Iris pigment epithelial cell (primary cell): ENCODE measurements at places on chromosomes 16 and 17.

GRCh38 chr16:86073763-86074493, 175.0 kb downstream of the IRF8 start:
- DNase-seq, result no peak

DNA sequence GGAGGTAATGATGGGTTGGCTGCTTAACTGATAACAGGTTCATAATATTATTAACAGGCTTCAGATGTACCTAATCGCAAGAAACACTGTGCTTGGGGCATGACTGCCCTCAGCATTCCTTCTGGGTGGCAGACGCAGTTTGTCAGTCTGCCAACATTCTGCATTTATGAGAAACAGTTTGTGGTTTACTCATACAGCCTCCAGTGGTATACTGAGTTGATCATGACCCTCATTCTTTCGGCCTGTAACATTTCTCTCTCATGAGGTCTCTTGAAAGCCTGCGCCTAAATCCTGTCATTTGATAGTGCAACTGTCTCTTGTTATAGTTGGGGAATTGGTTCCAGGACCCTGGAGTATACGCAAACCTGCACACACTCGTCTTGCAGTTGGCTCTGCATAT, 4.9 kb upstream of the RUSF1 start:
- peak; percentile 67 for DNase-seq

DNA sequence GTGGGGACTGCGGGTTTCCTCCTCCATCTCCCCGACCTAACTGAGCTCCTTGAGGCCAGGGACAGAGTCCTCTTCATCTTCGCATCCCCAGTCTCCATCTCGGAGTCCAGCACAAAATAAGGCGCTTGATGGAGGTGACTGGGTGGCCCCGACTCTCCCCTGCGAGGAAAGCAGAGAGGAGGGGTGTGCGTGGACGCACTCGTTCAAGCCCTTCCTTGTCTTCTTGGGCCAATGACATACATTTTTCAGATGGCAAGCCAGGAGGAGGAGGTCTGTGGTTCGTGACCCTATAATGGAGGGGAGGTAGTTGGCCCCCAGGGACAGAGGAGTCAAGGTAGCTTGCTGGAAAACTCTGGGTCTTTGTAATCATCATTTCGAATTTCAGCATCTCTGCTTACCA, 17.2 kb downstream of the CRISPLD2 start:
- DNase-seq, result no peak

GRCh38 chr17:4006165-4006589, 41.9 kb upstream of the ATP2A3 start:
- no peak for DNase-seq

DNA sequence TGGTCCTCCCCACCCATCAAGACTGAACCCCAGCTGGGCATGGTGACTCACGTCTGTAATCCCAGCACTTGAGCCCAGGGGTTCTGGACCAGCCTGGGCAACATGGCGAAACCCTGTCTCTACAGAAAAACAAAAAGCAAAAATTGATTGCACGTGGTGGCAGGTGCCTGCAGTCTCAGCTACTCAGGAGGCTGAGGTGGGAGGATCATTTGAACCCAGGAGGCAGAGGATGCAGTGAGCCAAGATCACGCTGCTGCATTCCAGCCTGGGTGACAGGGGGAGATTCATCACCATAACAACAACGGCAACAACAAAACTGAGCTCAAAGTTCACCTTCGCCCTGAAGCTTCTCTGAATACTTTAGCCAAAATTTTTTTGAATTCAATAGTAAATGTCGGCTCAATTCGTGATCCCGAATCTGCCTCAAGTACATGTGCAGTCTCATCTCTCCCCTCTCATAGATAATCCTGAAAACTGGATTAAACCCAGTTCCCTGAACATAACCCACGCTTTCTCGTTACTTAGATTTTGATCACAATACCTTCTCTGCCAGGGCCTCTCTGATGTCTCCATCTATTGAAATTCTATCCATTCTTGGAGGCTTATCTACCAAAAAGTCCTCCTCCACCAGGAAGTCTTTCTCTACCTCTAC, 13.5 kb upstream of the MYH10 start:
- DNase-seq, result no peak

GRCh38 chr17:8255499-8255898, 6.4 kb downstream of the PFAS start:
- DNase-seq, result peak; percentile 8
